Stimulated activated CD4-positive, alpha-beta T cell treated with anti-CD3 and anti-CD28 coated beads, Interleukin-1b, Interleukin-23, amount 100 ng/mL, for 4 hours (primary cell): ENCODE measurements at places on chromosomes 1 and 21.

- no peak for DNase-seq
These were observed 147.8 kb downstream of the TLR5 start for GRCh38 chr1:222995236-222995580.

- DNase-seq = no peak
These were observed 8.0 kb downstream of the FAAH start for GRCh38 chr1:46401964-46402626.

GRCh38 chr21:16195538-16195910, 465.7 kb downstream of the USP25 start:
- no peak for DNase-seq

- DNase-seq = no peak
These were observed 528.2 kb downstream of the MRPL39 start for GRCh38 chr21:25079053-25079452.

GRCh38 chr1:215793180-215793579, 226.1 kb downstream of the KCTD3 start:
- no peak for DNase-seq

GRCh38 chr1:152679459-152679858, 4.4 kb downstream of the LCE2C start:
- DNase-seq = no peak

DNA sequence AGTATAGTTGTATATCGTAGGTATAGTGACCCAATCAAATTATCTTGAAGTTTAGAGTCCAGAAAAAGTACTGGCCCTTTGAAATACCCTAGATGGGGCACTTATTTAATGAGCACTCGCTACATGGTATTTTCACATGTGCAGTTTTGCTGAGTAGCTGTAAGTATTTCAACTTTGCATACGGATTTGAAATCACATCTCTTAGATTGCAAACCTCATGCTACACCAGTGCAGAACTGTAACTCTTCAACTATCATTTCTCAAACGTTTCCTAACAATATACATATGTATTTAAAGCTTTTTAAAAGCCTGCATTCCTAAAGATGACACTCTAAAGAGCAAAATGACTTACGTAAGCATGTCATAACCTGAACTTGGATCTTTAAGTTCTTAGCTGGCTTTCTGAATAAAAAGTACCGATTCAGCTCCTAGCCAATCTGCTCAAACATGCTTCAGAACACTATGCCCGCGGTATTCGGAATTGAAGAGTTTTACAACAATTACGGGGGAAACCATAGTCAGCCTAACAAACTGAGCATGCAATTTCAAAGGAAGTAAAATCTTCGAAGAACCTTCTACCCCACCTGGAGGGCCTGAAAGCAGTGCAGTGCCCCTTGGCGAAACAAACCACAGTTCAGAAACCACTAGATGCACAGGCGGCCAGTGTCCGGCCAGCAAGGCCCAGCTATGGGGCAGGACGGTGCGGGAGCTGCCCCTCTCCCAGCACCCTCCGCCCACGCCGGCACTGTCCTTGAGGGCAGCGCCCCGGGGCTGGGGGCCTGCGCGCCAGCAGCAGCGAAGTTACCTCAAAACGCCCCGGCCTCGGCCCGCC, 863 bp downstream of the FH start:
- DNase-seq = peak; percentile 18

GRCh38 chr1:17935230-17935629, 172.4 kb upstream of the IGSF21 start:
- no peak for DNase-seq

GRCh38 chr1:241533326-241534115, 1.3 kb downstream of the KMO start:
- DNase-seq = no peak

DNA sequence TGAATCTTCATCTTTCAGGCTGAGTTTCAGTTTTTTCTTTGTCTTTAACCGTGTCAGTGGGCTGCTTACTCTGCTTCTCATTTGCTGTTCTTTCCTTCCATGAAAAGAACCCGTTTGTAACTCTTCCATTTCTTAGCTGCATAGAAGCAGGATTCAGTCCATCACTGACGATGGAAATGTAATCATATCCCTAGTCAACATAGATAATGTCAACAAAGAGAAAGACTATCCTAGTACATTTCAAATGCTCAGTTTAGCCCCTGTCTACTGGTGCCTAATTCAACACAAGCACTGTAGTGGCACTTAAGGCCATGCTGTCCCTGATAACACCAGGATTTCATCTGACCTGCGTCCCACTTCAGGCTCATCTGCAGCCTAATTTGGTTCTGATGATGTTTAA, 376 bp downstream of the GBP1 start:
- no peak for DNase-seq

GRCh38 chr1:818618-819291, 105.0 kb upstream of the SAMD11 start:
- no peak for DNase-seq

GRCh38 chr21:42669041-42669440, 15.6 kb downstream of the PDE9A start:
- DNase-seq = no peak

GRCh38 chr1:7488475-7488842, 282.6 kb upstream of the VAMP3 start:
- DNase-seq = no peak

DNA sequence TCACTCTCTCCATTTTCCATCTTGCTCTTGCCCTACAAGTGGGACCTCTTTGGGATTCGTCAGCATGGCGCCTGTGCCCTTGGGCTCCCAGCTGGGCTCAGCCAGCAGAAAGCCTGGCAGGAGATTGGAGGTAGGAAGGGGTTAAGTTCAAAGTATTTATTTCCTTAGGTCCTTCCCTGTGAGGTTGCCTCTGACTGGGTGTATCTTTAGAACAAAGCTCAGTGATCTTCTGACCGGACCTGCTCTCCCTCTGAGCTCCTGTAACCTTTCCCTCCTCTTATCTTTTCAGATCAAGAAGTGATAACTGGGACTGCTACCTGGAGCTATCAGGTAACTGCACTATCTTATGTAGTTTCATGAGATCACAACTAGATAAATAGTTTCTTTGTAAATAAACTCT, 75.8 kb upstream of the ABCD3 start:
- no peak for DNase-seq

- DNase-seq = no peak
These were observed 95.3 kb downstream of the ADARB1 start for GRCh38 chr21:45169682-45170081.

- DNase-seq = no peak
These were observed 35.6 kb upstream of the ID3 start for GRCh38 chr1:23594927-23595353.

- DNase-seq = no peak
These were observed 7.4 kb upstream of the ARF1 start for GRCh38 chr1:228074954-228075730.

DNA sequence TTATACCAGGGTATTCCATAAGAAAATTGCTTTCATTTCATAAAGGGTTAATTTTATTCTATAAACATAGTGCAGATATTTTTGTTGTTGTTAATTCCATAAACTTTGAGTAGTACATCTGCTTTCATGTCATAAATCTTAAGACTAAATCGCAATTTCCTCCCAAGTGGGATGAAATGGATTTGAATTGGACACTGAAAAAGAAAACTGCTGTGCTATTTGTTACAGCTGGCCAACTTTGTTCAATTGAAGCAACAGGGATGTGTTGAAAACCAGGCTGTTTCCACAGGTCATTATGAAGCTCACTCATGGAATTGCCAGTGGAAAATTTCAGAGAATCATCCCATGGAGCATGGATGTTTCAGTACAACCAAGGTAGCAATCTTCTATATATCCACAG, 252.5 kb upstream of the RGS18 start:
- DNase-seq = no peak

DNA sequence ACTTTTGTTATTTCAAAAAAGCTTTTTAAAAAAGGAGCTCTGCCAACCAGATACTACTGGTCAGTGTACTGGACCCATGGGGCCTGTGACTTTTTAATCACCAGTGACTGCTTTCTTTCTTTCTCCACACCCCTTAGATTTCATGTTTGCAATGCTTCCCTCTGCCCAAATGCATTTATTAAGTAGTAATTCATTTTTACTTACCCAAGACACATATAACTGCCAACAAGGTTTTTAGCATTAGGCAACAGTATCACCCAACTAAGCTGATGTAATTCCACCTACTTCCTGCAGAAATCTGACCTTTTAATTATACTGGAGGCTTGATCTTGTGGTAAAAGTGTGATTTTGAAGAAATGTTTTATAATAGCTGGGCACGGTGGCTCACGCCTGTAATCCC, 12.5 kb downstream of the MECR start:
- DNase-seq = no peak

DNA sequence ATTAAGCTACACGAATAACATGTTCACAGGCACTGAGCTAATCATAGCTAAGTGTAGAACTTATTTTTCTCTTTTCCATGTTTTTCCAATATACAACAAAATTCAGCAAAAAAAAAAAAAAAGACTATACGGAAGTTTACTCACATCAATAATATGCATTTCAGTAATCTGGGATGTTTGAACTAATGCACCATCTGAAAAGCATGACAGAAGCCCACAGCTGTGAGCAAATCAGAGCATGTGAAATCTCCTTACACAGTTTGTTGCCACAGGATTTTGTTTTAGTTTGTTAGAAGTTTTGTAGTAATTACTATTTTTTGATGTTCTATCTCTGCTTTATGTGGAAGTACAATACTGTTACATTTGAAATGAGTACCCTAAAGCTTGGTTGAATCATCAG, 1051.7 kb downstream of the TTLL7 start:
- no peak for DNase-seq

GRCh38 chr21:25572861-25573310, 34.4 kb downstream of the MRPL39 start:
- DNase-seq = no peak

DNA sequence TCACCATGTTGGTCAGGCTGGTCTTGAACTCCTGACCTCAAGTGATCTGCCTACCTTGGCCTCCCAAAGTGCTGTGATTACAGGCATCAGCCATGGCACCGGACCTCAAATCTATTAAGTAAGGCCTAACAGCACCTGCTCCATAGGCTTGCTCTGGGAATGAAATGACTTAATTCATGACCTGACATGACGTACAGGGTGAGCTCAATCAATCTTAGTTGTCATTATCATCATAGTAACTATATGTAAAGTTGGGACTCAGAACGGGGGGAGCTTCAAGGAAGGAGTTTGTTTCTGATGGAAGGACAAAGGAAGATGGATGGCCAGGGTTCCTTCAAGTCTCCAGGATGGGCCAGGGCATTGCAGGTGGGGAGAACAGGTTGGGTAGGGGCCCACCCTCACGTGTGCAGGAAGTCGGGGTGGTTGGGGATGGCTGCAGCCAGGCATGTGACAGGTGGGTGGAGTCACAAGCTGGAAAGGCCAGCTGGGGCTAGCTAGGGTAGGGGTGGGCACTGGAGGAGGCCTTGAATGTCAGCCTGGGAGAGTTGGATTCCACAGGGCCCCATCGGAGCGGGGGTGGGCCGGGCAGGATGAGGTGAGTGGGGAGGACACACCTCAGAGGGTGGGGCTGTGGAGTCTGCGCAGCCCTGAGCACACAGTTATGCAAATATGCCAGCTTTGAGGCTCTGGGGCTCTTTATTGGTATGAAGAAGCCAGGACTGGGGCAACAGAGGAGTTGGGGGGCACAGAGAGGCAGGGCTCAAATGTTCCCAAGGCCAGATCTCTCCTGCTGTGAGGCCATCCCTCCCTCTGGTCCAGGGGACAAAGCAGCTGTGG, 9.6 kb downstream of the TRIM62 start:
- DNase-seq = no peak

- DNase-seq = no peak
These were observed 103.0 kb downstream of the LAMC2 start for GRCh38 chr1:183289051-183289496.

GRCh38 chr1:198910816-198911215, 272.0 kb downstream of the PTPRC start:
- DNase-seq = no peak

- no peak for DNase-seq
These were observed 29.9 kb downstream of the PIK3C2B start for GRCh38 chr1:204464701-204465100.

- no peak for DNase-seq
These were observed 9.4 kb downstream of the MFN2 start for GRCh38 chr1:11989669-11990068.

DNA sequence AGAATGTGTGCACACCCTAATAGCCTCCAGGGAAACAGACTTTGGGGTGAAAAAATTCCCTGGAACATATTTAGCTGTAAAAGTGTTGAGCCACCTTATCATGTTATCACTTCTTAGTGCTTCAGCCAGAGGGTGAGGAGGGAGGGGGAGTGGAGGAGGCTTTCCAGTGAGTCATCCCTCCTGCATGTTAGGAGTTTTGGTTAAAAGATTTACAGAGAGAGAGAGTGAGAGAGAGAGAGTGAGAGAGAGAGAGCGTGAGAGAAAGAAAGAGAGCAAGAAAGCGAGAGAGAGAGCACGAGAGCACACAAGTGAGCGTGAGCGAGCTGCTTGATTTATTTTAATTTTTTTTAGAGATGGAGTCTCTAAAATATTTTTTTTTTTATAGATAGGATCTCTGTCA, 13.5 kb upstream of the CACNA1E start:
- DNase-seq = no peak

DNA sequence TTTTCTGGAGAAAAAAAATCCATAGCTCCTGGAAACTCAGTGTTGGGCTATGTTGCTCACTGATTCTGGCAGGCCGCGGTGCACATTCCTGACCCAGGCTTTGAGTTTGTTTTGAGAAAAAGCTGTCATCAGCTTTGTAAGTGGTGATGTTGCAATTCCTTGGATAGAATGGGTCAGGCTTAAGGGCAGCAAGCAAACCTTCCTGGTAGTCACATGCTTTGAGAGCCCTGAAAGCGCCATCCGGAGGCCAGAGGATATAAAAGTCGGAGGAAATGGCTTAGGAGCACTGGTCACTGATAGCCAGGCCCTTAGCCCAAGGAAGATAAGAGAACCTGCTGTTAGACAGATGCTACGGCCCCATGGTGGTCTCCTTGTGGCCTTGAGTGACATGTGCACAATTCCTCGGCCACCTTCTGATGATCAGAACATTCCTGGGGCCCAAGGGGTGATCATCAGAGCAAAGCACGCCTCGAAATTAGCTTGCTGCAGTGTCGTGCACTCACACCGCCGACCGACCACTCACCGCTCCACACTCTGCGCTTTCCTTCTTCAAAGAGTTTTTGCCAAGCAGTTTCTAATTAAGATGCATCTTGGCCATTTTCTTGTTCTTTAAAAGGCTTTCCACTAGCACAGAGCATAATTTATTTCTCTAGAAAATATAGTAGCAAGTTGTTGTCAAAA, 78.6 kb downstream of the MAN1C1 start:
- DNase-seq = no peak

- DNase-seq = no peak
These were observed 118.0 kb upstream of the BARHL2 start for GRCh38 chr1:90834886-90835660.

- no peak for DNase-seq
These were observed 33.2 kb downstream of the ROR1 start for GRCh38 chr1:63807046-63807445.

- no peak for DNase-seq
These were observed 172.4 kb downstream of the C1orf21 start for GRCh38 chr1:184559117-184559713.

- DNase-seq = no peak
These were observed 64.6 kb downstream of the TRIM11 start for GRCh38 chr1:228341814-228342626.

GRCh38 chr1:192907545-192908243, 98.9 kb downstream of the RGS2 start:
- no peak for DNase-seq
